ENCODE measurements at places on chromosomes 3 and 15.
A peak's percentile ranks its signal among the peaks of the same experiment; 100 is the strongest.

- DNase-seq, result no peak
Measured at GRCh38 chr3:117114517-117115265, 405.1 kb downstream of the TUSC7 start.

- DNase-seq, result no peak
Measured at GRCh38 chr15:71392861-71393283, 277.6 kb downstream of the THSD4 start.

GRCh38 chr3:139639662-139640061, 38.1 kb downstream of the NMNAT3 start:
- DNase-seq, result no peak

- peak; percentile 38 for DNase-seq
Measured at GRCh38 chr3:193593668-193594030, 641 bp downstream of the OPA1 start.

- DNase-seq, result no peak
Measured at GRCh38 chr3:45980229-45980813, 15.3 kb downstream of the FYCO1 start.

DNA sequence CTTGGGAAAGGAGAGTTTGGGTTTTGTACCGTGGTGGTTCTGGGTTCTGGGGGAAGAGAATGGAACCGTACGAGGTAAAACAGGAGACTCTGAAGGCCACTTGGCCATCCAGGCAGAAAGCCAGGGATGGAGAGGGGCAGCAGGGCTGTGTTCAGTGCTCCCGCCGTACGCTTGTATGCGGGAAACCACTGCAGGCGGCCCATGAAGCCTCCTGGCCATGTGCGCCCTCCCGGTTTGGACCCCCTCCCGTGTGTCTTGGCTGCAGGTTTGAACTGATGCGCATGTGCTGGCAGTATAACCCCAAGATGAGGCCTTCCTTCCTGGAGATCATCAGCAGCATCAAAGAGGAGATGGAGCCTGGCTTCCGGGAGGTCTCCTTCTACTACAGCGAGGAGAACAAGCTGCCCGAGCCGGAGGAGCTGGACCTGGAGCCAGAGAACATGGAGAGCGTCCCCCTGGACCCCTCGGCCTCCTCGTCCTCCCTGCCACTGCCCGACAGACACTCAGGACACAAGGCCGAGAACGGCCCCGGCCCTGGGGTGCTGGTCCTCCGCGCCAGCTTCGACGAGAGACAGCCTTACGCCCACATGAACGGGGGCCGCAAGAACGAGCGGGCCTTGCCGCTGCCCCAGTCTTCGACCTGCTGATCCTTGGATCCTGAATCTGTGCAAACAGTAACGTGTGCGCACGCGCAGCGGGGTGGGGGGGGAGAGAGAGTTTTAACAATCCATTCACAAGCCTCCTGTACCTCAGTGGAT, 50.6 kb downstream of the PGPEP1L start:
- DNase-seq, result no peak

DNA sequence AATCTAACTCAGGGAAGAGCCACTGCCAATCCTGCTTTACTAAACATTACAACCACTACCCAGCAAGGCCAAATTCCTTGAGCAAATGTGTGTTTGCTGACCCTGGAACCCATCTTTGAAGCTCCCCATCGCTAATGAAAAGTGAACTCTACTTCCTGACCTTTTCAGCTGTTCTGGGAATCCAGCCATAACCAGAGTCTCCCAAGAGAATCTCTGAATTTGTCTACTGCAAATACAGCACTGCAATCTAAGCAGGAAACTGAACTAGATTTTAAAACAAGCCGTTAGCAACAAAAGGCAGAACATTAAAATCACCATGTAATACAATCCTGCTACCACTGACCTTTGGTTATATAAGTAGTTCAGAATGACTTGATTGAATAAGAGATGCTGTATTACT, 309.2 kb downstream of the MAGI1 start:
- no peak for DNase-seq

DNA sequence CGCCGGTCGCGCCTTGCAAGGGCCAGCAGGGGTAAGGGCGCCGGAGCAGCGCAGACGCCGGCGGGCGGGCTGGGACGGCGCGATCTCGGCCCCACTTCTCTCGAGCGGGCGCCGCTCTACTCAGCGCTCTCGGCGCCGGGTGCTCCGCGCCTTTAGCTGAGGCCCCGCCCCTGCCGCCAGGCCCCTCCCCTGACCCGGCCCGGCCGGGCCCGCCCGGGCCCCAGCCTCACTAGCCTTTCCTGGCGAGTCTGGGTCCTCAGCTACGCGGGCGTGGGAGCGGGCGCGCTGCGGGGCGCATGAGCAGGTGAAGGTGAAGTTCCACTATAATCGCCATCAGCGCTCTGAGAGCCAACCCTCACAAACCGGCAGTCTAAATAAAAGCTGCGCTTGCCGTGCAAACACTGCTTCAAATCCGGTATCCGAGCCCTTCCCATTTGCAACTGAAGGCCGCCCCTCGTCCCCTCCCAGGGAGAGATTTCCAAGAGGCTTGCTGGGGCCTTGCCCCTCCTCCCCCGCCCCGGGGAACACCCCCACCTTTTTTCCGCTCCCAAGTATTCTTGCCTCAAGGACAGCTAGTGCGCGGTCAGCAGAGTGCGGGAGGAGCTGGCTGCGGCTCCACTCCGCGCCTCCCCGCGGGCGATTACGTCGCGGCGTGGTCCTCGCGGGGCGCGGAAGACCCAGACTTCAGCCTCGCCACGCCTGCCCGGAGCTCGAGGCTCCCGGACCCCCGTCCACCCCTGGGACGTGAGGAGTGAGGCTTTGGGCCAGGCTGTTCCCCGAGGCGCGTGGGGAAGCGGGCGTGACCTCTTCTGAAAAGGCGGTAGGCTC, at the start of gene RPP25:
RPP25 (minus strand) TSS at position 125 of the 828 bp plus-strand sequence. CDS start 189 bp downstream, outside the sequence.
- DNase-seq, result peak; percentile 74

DNA sequence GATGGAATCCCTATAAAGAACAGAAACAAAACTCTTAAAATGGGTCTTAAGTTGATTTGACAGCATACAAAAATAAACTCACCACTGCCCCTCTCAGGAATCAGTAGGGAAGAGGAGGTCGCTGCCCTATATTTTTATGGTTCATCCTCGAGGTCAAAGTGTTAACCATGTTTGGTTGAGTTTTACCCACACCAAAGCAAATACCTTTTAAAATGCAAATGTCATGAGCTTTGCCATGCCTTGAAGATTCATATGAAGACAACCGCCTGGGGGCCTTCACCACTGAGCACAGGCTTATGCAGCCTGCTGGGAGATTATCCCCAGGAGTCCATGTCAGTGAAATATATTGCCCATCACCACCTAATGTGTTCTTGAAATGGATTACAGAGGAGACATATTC, 66.1 kb downstream of the GLB1 start:
- no peak for DNase-seq

- no peak for DNase-seq
Measured at GRCh38 chr3:152623286-152623911, 211.5 kb upstream of the P2RY1 start.

GRCh38 chr3:59518283-59519055, 468.6 kb upstream of the CFAP20DC start:
- no peak for DNase-seq

DNA sequence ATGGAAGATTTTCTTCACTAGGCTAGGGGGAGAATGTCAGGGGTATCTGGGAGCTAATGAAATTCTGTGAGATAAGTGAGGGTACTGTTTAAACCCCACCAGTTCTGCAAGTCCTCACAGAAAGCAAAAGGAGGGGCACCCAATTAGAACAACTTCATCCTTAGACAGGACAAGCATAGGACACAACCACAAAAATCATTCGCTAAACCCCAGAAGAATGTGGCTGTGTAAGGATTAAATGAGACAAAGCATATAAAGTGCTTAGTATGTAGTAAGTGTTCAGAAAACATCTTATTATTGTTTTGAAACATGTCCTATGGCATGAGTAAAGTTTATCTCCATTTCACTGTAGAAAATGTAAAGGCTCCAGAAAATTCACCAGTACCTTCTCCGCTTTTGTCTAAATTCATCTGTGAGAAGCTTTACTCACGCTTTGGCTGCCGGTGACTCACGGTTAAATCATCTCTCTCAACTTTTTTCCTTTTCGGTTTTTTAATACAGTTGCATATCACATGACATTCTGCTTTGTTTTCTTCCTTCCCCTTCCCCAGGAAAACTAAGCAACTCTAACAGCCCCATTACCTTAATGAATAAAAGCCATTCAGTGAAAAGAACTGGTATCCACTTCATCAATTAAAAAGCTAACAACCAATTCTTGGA, 1.7 kb downstream of the CLRN1 start:
- no peak for DNase-seq

GRCh38 chr3:64783200-64783599, 95.4 kb upstream of the ADAMTS9 start:
- no peak for DNase-seq

DNA sequence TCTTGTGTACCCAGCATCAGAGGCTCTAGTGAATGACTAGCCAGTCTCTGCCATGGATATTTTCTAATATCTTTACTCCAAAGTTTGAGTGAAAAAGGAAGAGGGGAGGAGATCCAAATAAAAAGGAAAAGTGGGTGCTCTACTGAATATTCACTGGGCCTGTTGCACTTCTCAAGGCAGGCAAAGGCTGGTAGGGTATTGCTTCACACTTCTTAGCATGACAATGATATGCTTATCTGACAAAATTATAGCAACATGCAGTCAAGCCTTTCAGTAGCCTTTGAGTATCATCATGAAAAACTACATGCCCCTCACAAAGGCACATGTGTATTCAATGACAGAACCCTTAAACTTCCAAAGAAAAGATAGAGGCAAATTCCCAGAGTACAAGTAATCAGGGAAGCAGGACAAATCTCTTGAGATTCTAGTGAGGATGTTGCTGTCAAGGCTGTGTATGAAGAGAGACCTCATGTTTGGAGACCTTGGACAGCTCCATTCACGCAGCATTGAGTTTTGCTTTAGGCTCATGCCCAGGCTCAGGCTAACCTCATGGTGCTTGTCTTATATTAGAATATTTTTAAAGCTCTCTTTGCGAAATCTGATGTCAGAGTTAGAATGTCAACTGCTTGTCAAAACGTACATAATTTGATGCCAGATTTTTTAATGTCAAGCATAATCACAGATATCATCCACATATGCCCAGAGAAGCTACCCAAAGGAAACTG, 506.9 kb downstream of the OCA2 start:
- DNase-seq, result no peak

GRCh38 chr3:37855363-37855970, 6.2 kb upstream of the CTDSPL start:
- peak; percentile 70 for DNase-seq

DNA sequence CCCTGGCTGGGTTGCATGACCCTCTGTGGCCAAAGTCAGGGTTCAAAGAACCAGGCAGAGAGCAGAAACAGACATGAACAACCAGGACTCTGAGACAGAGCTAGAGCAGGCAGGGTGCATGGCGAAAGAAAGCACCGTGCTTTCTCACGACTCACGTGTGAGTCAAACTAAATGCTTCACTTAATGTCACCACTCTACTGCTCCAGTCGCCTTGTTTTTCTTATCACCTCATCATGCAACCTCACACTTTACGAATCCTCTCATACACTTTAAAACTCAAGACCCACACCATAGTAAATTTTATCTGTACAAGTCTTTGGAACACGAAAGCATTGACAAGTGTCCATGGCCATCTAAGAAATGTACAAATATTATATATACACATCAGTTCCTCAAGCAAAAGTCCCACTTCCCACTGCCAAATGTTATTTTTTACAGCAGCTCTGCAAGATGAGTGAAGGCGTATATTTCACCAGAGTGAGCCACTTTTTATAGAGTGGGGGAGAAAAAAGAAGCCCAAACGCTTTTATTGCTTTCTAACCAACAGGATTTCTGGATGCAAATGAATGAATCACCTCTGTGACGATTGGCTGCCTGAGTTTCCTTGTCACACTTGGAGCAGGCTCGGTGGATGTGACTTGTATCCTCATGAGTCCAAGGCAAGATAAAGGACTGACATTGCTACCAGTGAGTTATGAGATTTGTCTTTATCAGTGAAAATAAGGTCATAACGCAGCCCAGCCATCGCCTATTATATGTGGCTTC, 16.0 kb upstream of the MEGF11 start:
- no peak for DNase-seq

GRCh38 chr3:195711813-195712534, 8.8 kb upstream of the MUC20 start:
- DNase-seq, result no peak

DNA sequence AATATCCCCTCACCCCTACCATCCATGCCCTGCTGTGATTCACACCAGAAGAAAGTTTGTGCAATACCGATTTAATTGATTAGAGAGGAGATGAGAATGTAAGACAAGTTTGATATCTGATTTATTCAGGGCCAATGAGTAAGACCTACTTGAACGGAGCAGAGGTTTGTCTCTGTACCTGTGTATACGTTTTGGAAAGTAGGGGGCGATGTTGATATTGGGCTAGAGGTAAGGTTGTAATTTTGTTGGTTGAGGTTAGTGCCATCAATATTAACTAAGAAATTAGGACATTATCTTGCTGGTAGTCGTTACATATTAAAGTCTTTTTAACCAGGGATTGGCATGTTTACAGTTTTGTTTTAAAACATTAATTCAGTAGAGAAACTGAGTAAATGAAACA, 20.5 kb downstream of the EAF2 start:
- no peak for DNase-seq

DNA sequence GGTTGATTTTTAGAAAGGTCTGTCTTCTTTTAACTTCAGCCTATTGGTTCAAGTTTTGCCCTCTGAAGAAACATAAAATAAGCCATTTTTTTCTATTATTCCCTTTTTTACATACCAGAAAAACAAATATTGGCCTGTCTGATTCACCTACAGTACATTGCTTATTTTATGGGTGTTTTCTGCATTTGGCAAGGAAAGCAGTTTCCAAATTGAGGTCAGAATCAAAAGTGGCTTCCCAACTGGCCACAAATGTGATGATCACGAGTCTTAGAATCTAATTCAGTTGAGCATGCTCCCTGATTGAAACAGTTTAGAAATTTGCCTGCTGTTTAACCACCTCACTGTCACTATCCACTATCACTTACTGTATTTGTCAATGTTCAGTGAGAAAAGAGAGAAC, 106.9 kb upstream of the CHMP2B start:
- DNase-seq, result no peak

DNA sequence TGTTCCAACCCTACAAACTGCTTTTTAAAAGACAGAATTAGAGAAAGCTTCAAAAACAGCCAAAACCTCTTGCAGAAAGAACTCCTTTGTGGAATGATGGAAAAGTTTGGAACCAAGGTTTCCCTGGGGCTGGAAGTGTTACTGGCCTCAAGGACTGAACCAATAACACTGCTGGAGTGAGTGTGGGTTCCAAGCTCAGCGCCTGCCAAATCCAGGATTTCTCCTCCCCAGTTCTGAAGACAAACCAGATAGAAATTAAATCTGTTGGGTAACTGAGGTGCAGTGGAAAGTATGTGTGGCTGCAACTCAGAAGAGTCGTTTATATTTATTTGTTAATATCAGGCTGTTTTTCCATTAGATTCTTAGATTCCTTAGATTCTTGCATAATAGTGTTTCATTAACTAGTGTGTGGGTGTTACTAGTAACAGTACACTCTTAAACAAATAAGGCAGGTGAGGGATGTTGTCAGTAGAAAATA, 66.5 kb upstream of the FNDC3B start:
- DNase-seq, result no peak

- DNase-seq, result no peak
Measured at GRCh38 chr3:168030577-168030976, 65.1 kb downstream of the GOLIM4 start.

DNA sequence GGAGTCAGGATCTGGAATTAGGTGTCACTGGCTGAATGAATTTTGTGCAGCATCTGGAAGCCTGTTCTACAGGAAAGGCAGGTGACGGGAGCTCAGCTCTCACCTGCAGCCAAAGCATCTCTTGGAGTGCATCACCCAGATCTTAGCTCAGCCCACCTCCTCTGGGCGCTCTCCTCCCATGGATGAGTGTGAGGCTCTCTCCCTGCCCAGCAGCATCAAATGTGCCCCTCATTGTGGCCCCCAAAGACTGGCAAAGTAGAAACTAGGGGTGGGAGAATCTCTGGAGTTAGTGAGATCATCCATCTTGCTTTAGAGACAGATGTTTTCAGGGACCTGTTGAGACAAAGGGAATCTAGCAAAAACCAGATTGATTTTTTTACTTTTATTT, 68.7 kb downstream of the SENP2 start:
- no peak for DNase-seq

Data from CD4-positive, alpha-beta T cell treated with Interferon alpha-2 for 1 hour (primary cell).